ENCODE measurements at places on chromosomes 2 and 18. TPM values are rescaled to one million over a fixed set of nuclear protein-coding genes. Genes with fewer than 3 reads are reported as not detected.

GNAL gene
- total RNA-seq = 19.4 TPM

UGT1A8 gene
- total RNA-seq = 4.4 TPM

RBM44 gene
- total RNA-seq = 1.5 TPM

PLEKHH2 gene
- total RNA-seq = 9.8 TPM

UGT1A4 gene
- total RNA-seq = 23.2 TPM

CRYGC gene
- total RNA-seq = not detected

MCEE gene
- 26.3 TPM for total RNA-seq

FBXO41 gene
- total RNA-seq = 6.6 TPM

SDC1 gene
- total RNA-seq = 480 TPM

UGT1A5 gene
- 21.3 TPM for total RNA-seq

SIX2 gene
- total RNA-seq = 1.2 TPM

ASB18 gene
- total RNA-seq = not detected

GLI2 gene
- total RNA-seq = 9.8 TPM

OXER1 gene
- total RNA-seq = 3.1 TPM

C2orf66 gene
- 1.0 TPM for total RNA-seq

CD28 gene
- total RNA-seq = 0.21 TPM

LYG1 gene
- total RNA-seq = 0.39 TPM

E2F6 gene
- total RNA-seq = 13.4 TPM

DSC3 gene
- 5.7 TPM for total RNA-seq
